Globus pallidus (tissue), 1 donor: ENCODE measurements at places on chromosomes 3 and 15.

GRCh38 chr15:59396211-59396610 lies 23.5 kb upstream of the MYO1E start:
- DNase-seq = no peak

DNA sequence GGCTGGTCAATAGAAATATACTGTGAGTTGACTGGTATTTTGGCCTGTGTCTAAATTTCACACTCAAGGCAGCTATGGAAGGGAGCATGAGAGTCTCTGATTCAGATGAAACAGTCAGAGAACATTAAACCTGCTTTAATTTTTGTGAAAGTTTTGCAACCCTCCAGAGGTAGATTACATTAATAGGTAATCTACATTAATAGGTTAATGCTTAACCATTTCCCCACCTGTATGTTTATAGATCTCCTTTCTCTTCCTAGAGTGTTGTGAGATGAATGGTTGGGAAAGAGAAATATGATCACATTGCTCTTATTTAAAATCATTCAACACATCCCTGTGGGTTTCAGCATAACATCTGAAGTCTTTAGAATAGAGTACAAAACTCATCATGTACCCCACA lies 586.9 kb upstream of the DPPA4 start:
- no peak for DNase-seq

GRCh38 chr3:170033489-170033888 lies 4.3 kb upstream of the GPR160 start:
- DNase-seq = no peak

- peak; percentile 30 for DNase-seq
Measured at GRCh38 chr15:60299452-60300047, 98.2 kb downstream of the ANXA2 start.

GRCh38 chr15:81224232-81224631 lies 27.6 kb downstream of the IL16 start:
- no peak for DNase-seq

GRCh38 chr15:85154061-85154460 lies 172.4 kb downstream of the PDE8A start:
- no peak for DNase-seq
